Astrocyte of the spinal cord (primary cell): ENCODE measurements at places on chromosomes 6 and 20.
A peak's percentile ranks its signal among the peaks of the same experiment; 100 is the strongest.

DNA sequence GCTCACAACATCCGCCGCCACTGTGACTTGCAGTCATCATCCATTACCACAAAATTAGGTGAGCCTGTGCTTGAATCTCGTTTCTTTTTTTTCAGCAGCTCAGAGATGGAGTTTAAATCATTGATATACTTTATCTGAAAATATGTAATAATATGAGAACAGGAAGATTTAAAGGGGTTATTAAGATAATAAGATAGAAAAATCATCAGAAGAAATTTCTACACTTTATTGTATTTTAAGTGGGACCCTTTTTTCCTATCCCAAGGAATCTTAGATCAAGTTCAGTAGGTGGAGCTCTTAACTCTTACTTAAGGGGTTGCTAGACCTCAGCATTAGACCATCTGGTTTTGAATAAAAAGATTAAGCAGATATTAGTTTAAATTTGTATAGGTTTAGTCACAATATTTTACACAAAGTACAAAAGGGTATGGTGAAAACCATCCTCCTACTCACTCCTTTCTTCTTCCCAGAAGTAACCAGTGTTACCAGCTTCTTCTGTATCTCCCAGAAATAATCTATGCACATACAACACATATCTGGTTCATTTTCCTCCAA is 9.4 kb upstream of the NCOA7 start:
- DNase-seq = peak; percentile 77

DNA sequence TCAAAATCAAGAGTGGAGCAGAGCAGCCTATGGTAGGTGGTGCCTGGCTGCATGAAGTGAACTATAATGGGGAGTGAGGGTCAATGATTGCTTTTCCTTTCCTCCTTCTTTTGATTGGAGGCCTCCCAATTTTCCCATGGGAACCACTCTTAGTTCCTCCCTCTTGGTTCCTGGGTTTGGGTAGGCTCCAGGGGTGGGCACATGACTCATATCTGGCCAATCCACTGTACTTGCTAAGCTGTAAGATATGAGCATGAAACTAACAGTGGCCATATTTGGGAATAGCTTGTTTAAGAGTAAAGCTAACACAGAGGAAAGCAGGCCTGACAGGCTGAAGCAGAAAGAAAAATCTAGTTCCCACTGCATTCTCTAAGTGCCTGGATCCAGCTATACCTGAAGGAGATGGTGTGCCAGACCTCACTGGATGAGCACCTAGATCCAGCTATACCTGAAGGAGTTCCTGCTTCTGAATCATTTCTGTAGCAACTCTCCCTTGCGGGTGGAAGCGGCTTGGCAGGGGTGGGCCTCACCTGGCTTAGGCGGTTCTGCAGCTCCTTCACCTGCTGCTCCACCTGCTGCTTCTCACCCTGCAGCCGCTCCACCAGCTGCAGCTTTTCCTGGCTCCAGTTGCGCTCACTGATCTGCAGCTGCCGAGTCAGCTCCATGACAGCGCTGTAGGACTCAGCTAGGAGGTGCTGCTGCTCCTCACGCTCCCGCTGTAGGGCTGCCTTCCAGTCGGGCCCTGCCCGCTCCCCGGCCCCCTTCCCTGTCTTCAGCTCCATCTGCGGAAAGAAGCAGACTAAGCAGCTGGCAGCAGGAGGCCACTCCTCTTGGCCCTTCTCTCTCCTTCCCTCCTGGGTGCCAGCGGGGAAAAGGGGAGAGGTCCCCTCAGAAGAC is 29.0 kb upstream of the DSN1 start:
- peak; percentile 64 for DNase-seq

DNA sequence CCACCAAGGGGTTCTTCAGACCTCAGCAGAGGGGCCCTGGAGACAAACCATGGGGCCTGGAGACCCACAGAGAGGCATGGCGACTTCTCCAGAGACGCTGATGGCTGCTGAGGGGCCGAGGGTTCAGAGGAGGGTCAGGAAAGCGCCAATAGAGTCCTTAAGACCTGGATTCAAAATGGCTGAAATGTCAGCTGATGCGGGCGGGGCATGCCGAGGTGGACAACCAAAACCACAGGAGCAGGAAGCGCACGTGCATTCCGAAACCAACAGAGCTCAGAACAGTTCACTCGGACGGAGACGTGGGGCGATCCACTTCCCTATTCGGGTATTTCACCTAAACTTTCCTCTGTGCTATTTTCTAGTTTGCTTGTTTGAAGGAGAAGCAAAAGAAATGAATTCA is 99.9 kb upstream of the RIN2 start:
- DNase-seq = no peak

- no peak for DNase-seq
Measured at GRCh38 chr6:136831873-136832562, 9.6 kb downstream of the PEX7 start.

GRCh38 chr6:101711518-101711917 is 318.0 kb downstream of the GRIK2 start:
- no peak for DNase-seq

GRCh38 chr20:53679597-53680309 is 86.1 kb upstream of the ZNF217 start:
- DNase-seq = no peak

GRCh38 chr6:167877994-167878779 is 51.5 kb downstream of the AFDN start:
- DNase-seq = no peak
